ENCODE measurements at places on chromosomes 13 and 19. TPM values are rescaled to one million over a fixed set of nuclear protein-coding genes. Genes with fewer than 3 reads are reported as not detected.

DNA sequence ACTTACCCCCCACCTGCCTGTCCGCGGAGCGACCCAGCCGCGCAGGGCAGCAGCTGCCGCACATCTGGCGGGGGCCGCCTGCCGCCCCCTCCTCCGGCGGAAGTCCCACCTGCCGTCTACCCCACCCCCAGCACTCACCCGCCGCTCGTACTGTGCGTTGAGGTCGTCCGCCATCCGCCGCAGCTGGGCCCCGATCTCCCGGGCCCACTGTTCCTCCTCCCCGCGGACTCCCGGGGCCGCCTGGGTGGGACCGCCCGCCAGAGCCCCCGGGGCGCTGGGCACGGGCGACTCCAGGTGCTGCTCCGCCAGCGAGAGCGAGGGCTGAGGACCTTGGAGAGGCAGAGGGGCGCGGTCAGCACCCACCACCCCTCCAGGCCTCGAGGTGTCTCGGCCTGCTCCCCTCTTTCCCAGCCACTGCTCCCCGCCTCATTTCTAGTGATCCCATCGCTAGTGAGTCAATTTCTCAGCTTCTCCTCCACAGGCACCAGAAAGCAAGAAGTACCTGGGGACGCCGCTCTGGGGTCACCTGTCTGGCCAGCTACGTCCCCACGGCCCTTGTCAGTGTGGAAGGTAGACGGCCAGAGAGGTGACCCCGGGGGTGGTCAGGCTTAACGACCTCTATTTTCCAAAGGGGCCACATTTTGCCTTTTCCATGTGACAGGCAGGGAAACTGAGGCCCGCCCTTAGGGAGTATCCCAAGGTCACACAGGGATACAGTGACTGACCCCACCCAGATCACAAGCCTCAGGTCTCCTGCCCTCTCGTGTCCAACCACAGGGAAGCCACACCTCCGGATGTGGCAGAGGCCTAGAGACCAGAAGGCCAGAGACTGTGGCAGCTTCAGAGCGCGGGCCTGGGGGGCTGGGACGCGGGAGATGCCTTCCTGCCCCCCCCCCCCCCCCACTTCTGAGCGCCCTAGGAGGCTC is 4.3 kb downstream of the BBC3 start:
- no peaks in the 10 kb centered on the region for H3K27me3 ChIP-seq
- H3K27ac ChIP-seq, result peak overlapping the region; percentile 81
- H3K36me3 ChIP-seq, result no peaks in the 10 kb centered on the region
- no peak for DNase-seq
- H3K4me1 ChIP-seq, result peaks cover 34% of the 10 kb centered on the region

- H3K27ac ChIP-seq, result no peak overlapping the region
- DNase-seq, result no peak
- H3K36me3 ChIP-seq, result no peaks in the 10 kb centered on the region
- H3K27me3 ChIP-seq, result no peaks in the 10 kb centered on the region
- no peaks in the 10 kb centered on the region for H3K4me1 ChIP-seq
Observed at GRCh38 chr19:5935473-5936291, 21.6 kb downstream of the CAPS start.

GRCh38 chr19:4144666-4145249 is 8.7 kb upstream of the CREB3L3 start:
- no peaks in the 10 kb centered on the region for H3K27me3 ChIP-seq
- H3K27ac ChIP-seq, result no peak overlapping the region
- no peak for DNase-seq
- H3K4me1 ChIP-seq, result no peaks in the 10 kb centered on the region

Gene KLK12
- not detected for total RNA-seq

Gene PMIS2
- not detected for total RNA-seq

DNA sequence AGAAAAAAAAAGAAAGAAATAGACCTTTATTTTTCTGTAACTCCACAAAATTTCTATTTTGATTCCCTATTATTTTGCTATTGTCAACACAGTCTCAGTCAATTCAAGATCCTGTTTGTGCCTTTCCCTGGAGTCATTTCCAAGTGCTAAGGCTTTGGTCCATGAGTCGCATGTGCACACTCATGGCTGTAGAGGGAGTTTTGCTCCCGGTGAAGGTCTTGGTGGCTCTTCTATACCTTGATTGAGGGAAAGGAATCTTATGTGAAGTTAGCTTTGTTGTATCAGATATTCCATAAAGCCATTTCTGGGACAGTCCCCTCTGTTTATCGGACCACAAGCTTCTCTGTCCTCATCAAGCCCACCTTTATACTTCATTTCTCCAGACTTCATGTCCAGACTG is 58.7 kb upstream of the ALOX5AP start:
- no peak overlapping the region for H3K4me3 ChIP-seq
- no peaks in the 10 kb centered on the region for H3K27me3 ChIP-seq
- no peak for DNase-seq
- no peaks in the 10 kb centered on the region for H3K4me1 ChIP-seq
- H3K27ac ChIP-seq, result no peak overlapping the region

- no peaks in the 10 kb centered on the region for H3K36me3 ChIP-seq
- DNase-seq, result peak; percentile 80
- H3K4me1 ChIP-seq, result peaks cover 47% of the 10 kb centered on the region
- peak overlapping the region; percentile 92 for H3K27ac ChIP-seq
- H3K4me3 ChIP-seq, result no peak overlapping the region
- no peaks in the 10 kb centered on the region for H3K27me3 ChIP-seq
Observed at GRCh38 chr19:18294467-18294864, 13.0 kb upstream of the JUND start.

DNA sequence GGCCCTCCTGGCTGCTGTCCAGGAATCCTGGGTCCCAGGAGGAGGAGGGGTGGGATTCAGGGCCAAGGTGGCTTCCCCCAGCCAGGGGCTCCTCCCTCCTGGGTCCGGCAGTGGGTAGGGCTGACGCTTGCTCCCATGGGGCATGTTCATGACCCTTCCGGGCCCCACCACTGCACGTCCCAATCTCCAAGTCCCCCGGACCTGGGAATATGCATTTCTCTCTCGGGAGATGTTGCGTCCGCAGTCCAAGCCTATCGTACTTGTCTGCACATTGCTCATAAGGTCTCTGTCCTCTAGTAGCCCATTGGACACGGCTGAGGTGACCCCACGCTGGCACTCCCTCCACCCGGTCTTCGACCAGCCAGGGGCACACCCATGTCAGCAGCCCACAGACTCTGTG is 192.3 kb downstream of the TEX29 start:
- H3K27me3 ChIP-seq, result no peaks in the 10 kb centered on the region
- no peaks in the 10 kb centered on the region for H3K4me1 ChIP-seq
- no peak overlapping the region for H3K4me3 ChIP-seq
- H3K27ac ChIP-seq, result no peak overlapping the region
- DNase-seq, result no peak

DNA sequence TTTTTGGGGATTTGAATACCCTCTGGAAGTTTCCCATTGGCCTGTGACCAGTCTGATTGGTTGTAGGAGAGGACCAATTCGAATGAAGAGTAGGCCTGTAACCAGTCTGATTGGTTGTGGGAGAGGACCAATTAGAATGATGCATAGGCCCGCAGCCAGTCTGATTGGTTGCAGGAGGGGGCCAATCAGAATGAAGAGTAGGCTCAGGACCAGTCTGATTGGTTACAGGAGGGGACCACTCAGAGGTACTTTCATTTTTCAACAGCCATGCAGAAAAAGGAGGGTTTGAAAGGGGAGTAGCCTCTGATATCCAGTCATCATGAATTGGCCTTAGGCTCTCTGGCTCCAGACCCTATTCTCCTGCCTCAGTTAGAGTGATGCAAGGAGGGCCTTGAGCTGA is 30.4 kb upstream of the SLC1A5 start:
- H3K27me3 ChIP-seq, result no peaks in the 10 kb centered on the region
- no peaks in the 10 kb centered on the region for H3K36me3 ChIP-seq
- no peak overlapping the region for H3K4me3 ChIP-seq
- peaks cover 23% of the 10 kb centered on the region for H3K4me1 ChIP-seq
- H3K27ac ChIP-seq, result no peak overlapping the region
- DNase-seq, result no peak

Gene NLRP5
- not detected for total RNA-seq

Gene FLT3LG
- 345 TPM for total RNA-seq

DNA sequence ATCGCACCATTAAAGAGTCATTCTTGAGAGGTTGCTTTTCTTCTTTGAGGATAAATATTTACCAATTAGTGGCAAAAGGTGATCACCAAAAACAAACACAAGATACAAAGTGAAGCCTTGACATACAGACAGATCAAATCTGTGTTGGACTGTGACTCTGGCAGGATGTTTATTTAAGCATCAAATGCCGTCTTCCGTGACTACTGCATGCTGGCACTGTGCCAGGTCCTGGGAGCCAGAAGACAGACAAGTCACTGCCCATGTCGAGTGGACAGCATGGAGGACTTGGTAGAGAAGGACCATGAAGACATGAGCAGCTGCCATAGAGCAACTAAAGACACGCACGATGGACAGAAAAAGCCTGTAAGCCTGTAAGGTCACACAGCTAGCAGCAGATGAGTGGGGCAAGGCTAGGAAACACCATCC is 92.8 kb upstream of the FARP1 start:
- DNase-seq, result no peak
- no peak overlapping the region for H3K4me3 ChIP-seq
- H3K27ac ChIP-seq, result no peak overlapping the region
- no peaks in the 10 kb centered on the region for H3K36me3 ChIP-seq

Gene EFNB2
- 0.22 TPM for total RNA-seq

GRCh38 chr19:52670046-52670445 is 31.9 kb upstream of the ZNF83 start:
- H3K36me3 ChIP-seq, result peaks cover 6% of the 10 kb centered on the region
- H3K27ac ChIP-seq, result no peak overlapping the region
- H3K4me3 ChIP-seq, result no peak overlapping the region
- DNase-seq, result no peak
- H3K27me3 ChIP-seq, result no peaks in the 10 kb centered on the region
- no peaks in the 10 kb centered on the region for H3K4me1 ChIP-seq

DNA sequence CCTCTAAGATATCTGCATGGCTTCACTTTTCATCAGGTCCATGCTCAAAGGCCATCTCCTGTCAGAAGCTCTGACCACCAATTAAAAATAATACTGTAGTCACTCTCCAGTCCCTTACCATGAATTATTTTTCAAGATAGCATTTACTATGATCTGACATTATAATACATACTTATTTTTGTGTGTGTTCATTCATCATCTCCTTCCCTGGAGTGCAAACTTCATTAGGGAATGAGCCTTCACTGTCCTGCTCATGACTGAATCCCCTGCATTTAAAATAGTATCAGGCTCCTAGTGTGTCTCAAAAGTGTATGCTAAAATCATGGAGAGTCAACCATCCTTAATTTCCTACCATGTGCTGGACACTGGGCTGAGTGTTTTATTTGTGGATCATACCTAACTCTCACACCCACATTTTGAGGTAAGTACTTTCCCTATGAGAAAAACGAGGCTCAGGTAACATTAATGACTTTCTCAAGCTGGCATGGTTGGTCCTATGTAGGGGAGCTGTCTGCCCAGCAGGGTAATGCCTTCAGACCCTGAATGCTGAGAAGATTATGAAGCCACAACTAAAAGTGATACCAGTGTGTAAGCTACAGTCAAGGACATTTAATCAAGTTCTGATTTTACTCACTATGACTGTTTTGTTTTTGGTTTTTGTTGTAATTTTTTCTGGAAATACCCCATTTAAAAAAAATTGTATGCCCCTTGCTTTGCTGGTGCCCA is 16.3 kb downstream of the PLA2G4C start:
- H3K36me3 ChIP-seq, result no peaks in the 10 kb centered on the region
- H3K27me3 ChIP-seq, result no peaks in the 10 kb centered on the region
- H3K27ac ChIP-seq, result no peak overlapping the region
- no peak for DNase-seq

GRCh38 chr13:27569405-27569804 is 50.9 kb downstream of the LNX2 start:
- no peak overlapping the region for H3K27ac ChIP-seq
- H3K4me1 ChIP-seq, result no peaks in the 10 kb centered on the region
- no peak overlapping the region for H3K4me3 ChIP-seq
- no peak for DNase-seq

Gene NLRP8
- not detected for total RNA-seq

Gene CEBPA
- 26.2 TPM for total RNA-seq

DNA sequence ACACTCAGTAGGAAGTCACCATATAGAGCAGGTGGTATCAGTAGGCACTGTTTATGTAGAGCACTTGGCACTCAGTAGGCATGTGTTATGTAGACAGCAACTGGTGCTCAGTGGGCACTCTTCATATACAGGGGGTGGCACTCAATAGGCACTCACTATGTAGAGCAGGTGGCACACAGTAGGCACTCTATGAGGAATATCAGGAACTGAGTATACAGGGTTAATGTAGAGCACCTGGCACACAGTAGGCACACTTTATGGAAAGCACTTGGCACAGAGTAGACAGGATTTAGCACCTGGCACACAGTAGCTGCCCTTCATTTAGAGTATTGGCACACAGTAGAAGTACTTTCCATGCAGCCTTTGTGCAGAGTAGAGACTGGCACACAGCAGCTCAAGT is 1.1 kb upstream of the CYP4F3 start:
- no peaks in the 10 kb centered on the region for H3K36me3 ChIP-seq
- no peak overlapping the region for H3K4me3 ChIP-seq
- H3K27ac ChIP-seq, result no peak overlapping the region
- H3K4me1 ChIP-seq, result no peaks in the 10 kb centered on the region

GRCh38 chr13:40581277-40581579 is 85.2 kb downstream of the FOXO1 start:
- H3K27ac ChIP-seq, result peak overlapping the region; percentile 8
- H3K27me3 ChIP-seq, result no peaks in the 10 kb centered on the region
- no peak overlapping the region for H3K4me3 ChIP-seq

Gene PLIN5
- 0.24 TPM for total RNA-seq

GRCh38 chr19:13978351-13979243 is 26.3 kb downstream of the DCAF15 start:
- H3K27me3 ChIP-seq, result no peaks in the 10 kb centered on the region
- H3K36me3 ChIP-seq, result peaks cover 3% of the 10 kb centered on the region
- DNase-seq, result peak; percentile 19
- no peaks in the 10 kb centered on the region for H3K4me1 ChIP-seq
- peak overlapping the region; percentile 13 for H3K4me3 ChIP-seq

- peak; percentile 50 for DNase-seq
- peaks cover 17% of the 10 kb centered on the region for H3K4me1 ChIP-seq
- H3K27me3 ChIP-seq, result peaks cover 3% of the 10 kb centered on the region
- no peak overlapping the region for H3K4me3 ChIP-seq
- no peaks in the 10 kb centered on the region for H3K36me3 ChIP-seq
Observed at GRCh38 chr19:55454787-55455243, 6.6 kb downstream of the ISOC2 start.

Gene KLK1
- not detected for total RNA-seq

Gene CAMSAP3
- total RNA-seq, result 0.16 TPM

Gene APOC4
- total RNA-seq, result not detected
